Activated CD4-positive, CD25-positive, alpha-beta regulatory T cell treated with anti-CD3 and anti-CD28 coated beads, Interleukin-2, amount 50 U/mL, for 72 hours (primary cell): ENCODE measurements at places on chromosomes 5 and 9.

DNA sequence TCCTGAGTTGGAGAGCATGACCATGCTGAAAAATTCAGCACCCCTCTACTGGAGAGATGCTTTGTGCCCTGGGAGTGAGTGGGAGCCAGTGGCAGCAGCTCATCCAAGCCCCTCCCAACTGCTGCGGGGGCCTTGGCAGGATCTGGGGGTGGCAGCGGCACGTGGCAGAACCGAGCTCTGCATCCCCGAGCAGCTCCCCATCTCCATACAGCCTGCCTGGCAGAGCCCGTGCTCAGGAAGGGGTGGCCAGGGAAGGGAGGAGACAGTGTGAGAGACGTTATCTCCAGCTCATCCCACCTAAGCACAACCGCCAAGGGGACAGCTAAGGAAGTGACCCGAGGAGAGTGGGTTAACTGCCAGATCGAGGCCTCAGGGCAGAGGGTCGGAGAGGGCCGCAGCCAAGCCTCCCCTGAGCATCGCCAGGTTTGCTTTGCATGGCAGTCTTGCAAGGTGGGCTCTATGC is 17.2 kb upstream of the DPM2 start:
- DNase-seq: no peak

DNA sequence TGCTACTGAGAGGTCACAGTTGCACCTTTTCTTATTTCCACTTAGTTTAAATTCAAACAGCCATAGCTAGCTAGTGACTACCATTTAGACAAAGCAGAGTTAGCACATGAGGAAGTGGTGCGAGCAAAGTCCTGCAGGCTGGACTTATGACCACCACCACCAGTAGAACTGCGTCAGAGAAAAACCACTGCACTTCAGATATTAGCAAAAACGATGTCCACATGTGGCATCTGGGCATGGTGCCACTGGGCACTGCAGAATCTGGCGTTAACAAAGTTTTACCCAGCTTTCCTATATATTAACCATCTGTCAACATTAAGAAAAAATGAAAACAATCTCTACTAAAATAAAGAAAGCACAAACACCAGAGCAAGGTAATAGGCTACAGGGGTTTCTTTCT is 80.1 kb downstream of the SPTLC1 start:
- no peak for DNase-seq

DNA sequence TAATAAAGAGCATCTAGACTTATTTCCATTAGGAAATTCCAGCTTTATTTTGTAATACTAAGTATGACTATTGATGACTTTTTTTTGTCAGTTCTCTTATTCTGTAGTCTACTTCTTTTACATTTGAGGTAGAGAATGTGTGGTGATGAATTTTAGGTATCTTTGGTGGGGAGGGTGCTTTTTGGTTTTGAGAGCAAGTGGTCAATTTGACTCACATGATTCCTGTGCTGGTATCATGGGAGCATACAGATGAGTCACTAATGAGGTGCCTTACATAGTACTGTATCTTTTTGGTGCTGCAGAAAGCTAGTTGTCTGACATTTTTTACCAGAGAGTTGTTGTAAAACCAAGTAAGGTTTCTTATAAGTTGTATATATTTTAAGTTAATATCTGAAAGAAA is 35.3 kb downstream of the ERBIN start:
- no peak for DNase-seq

DNA sequence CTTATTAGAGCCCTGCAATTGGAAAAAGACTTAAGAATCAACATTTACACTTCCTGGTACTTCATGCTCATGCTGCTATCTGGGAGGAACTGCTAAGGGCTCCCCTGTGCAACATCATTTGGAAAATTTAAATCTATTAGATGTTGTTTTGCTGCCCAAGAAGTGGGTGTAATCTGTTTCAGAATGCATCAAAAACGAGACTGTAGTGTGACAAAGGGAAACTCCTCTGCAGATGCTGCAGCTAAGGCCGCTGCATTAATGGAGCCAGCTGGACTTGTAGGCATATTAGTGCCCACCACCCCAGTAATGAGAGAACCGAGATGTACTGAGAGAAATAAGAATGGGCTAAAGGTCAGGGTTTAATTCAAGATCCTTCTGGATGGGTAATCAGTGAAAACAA is 11.1 kb upstream of the PAIP1 start:
- no peak for DNase-seq

GRCh38 chr5:137960819-137961218 is 71.6 kb downstream of the PKD2L2 start:
- DNase-seq: no peak

- no peak for DNase-seq
Measured at GRCh38 chr5:43215073-43215631, 23.1 kb downstream of the NIM1K start.

DNA sequence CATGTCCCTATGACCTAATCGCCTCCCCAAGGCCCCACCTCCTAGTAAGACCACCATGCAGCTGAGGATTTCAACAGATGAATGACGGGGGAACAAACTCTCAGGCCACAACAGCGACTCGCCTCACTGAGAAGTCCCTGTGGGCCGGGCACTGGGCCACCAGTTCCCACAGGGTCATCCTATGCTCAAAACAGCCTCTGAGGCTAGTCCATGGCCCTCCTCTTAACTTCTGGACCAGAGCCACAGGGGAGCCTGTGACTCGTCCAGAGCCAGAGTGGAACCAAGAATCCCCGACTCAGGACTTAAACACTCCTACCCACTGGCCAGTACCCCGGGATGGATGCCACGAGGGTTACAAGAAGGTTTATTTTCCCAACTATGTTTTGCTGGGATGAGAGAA is 12.3 kb downstream of the GFPT2 start:
- DNase-seq: no peak

DNA sequence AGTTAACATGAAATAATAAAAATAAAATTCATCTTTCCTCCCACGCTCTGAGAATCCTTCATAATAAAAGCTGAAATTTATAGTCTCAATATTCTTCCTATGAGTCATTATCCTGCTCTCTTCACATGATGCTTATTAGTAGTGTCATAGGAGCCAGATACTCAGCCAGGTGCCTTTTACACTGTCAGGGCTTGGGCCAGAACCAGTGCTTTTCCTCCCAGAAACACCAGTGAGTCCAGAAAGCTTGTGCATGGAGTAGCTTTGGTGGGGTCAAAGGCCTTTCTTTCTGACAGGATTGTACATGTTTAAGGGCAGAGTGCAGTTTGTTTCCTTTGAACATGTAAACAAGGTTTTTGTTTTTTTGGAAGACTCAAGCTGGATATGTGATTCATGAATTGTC is 6.8 kb downstream of the LSM11 start:
- DNase-seq: no peak

DNA sequence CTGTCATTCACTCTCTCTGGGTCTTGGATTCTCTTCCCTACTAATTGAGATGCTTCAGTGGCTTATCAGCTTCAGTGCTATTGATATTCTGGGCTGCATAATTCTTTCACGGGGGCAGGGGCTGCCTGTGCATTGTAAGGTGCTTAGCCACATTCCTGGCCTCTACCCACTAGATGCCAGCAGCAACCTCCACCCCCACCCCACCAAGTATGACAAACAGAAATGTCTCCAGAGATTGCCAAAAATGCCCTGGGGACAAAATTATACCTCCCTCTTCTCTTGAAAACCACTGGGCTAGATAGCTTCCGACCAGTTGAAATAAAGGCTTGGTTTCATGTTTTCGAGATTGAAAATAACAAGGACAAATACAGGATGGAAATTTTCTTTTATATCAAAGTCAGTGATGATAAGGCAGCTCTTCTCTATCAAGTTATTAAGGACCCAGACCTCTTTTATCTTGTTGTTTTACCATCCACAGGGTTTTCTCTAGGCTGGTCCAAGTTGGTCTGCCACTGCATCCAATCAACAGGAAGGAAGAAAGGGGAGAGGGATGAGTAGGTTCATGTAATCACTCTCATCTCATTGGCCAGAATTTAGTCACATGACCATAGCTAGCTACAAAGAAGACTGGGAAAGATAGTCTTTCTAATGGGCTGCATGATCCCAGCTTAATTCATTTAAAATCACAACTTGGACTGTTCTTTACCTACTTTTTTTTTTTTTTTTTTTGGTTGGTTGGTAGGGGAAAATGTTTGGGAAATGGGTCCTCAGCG is 92.1 kb upstream of the RANBP3L start:
- DNase-seq: no peak

- no peak for DNase-seq
Measured at GRCh38 chr9:130984521-130984920, 24.5 kb upstream of the LAMC3 start.

DNA sequence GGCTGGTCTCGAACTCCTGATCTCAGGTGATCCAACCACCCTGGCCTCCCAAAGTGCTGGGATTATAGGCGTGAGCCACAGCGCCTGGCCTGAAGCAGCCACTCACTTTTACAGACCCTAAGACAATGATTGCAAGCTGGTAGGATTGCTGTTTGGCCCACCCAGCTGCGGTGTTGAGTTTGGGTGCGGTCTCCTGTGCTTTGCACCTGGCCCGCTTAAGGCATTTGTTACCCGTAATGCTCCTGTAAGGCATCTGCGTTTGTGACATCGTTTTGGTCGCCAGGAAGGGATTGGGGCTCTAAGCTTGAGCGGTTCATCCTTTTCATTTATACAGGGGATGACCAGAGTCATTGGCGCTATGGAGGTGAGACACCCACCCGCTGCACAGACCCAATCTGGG is 1.5 kb downstream of the CA9 start:
- no peak for DNase-seq

DNA sequence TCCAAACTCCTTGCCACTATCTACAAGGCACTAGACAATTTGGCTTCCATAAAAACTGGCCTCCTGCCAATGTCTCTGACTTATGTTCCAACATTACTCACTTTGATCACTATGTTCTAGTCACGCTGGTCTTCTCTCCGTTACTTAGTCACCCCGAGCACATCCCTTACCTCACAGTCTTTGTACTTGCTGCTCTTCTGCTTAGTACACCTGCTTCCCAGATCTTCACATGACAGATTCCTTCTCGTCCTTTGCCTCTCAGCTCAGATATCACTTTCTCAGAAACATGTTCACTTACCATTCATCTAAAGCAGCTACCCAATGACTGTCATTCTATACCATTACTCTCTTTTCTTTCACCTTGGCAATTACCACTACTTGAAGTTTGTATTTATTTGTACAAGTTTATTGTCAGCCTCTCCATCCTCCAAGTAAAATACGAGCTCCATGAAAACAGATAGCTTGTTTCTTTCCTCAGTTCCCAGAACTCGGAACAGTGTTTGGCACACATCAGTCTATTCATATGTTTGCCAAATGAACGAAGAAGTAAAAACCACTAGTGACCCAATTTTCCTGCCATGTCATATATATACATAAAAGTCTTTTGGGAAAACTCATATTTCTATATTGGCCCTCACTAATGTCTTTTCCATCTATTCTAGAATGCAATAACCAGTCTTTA is 5.9 kb upstream of the SLC22A5 start:
- no peak for DNase-seq

DNA sequence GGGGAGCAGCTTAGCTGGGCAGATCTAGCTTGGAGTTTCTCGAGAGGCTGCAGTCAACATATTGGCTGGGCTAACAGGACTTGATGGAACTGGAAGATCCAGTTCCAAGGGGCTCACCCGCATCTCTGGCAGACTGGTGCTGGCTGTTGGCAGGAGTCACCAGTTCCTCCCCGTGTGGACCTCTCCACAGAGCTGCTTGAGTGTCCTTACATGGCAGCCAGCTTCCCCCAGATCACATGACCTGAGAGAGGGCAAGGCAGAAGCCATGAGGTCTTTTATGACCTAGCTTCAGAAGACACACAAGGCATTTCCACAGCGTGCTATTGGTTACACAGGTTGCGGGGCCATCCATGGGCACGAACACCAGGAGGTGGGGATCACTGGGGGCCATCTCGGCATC is 26.4 kb upstream of the RXRA start:
- DNase-seq: no peak

GRCh38 chr5:138659561-138659960 is 84.4 kb upstream of the HSPA9 start:
- no peak for DNase-seq

- DNase-seq: no peak
Measured at GRCh38 chr5:108661590-108662219, 86.0 kb upstream of the FER start.

DNA sequence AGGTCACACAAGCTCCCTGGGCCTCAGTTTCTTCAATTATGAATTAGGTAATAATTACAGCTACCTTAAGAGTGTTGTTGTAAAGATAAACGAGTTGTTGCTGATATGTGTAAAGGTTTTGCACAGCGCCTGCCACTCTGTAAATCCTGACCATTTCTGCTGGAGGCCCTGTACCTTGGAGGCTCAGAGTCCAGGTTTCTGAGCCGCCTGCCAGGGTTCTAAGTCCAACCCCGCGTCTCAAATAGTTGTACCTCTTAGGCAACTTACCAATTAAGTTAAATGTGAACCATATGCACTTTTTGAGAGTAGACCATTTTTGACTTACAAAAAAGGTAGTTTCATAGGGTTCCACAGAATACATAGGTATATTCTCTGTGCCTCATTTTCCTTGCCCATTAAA is 156.8 kb upstream of the KLF9 start:
- no peak for DNase-seq

- DNase-seq: no peak
Measured at GRCh38 chr5:32029261-32029660, 144.9 kb downstream of the GOLPH3 start.

DNA sequence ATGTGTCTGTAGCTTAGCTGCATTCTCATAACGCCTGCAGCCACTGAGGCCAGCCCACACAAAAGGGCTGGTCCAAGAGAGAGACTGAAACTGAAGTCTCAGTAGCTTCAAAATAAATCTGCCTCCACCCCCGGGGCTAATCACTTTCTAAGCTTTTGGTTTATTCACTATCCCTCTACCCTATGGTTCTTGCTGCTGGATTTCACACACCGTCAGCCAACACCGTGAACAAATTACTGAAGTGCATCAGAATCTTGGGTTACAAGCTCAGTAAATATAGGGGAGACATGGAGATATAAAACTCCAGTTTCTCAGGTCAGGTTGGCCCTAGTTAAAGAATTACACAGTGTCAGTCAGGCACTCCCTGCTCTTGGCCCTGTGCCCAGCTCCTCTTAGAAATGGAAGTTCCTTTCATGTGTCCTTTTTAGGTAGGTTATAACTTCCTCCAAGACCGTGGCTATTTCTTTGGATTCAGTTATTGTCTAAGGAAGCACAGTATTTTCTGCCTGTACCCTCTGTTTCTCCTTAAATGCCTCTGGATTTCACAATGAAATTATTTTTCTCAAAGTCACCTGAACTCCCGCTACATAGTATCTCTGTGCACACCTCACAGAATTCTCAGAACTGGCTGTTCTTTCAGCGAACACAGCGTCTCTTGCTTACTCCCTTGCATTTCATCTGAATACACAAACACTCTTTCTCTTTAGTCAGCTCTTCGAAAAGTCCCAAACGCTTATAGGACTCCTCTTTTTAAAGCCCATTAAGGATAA is 112.5 kb downstream of the FAM174A start:
- DNase-seq: no peak
